Thyroid gland (tissue), 4 donors: ENCODE measurements at places on chromosomes 2 and 18. TPM values are rescaled to one million over a fixed set of nuclear protein-coding genes. Genes with fewer than 3 reads are reported as not detected.

DNA sequence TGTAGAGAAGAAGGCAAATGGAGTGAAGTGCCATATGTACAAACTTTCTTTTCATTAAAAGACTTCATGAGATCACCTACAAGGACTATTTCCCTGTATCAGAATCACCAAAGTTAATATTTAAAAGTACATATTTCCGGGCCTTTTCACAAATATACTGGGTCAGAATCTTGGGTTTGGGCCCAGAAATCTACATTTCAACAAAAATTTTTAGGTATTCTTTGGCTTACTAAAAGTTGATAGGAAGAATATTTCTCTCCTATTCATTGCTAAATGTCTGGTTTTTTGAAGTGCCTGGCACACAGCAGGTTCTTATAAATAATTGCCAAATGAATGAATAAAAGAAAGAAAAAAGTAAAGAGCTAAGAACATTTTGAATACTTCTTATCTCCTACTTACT is 843.8 kb upstream of the ACVR2A start:
- no peak for DNase-seq

- no peak for DNase-seq
Measured at GRCh38 chr2:129281791-129282530, 697.5 kb upstream of the RAB6C start.

- no peak for DNase-seq
Measured at GRCh38 chr2:70354264-70354949, 52.5 kb upstream of the FAM136A start.

DNA sequence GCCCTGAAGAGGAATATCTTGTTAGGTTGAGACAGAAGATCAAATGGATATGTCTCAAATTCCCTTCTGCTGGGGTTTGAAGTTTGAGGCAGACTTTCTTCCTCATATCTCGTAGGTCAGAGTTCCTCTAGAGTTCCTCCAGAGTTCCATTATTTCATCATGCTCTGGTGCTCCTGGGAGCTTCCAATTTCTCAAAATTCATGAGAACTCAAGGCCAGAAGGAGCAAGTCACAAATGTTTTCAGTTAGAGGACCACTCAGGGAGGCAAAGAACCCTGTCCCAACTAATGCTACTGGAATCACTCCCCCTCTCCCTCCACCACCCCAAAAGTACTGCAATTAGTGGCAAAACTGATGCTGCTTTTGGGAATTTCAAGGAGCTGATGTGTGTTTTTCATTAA is 115.7 kb upstream of the RBMS1 start:
- no peak for DNase-seq

SERPINB11 gene
- not detected for total RNA-seq

LRRTM4 gene
- total RNA-seq, result not detected

SERPINB13 gene
- not detected for total RNA-seq
